ENCODE measurements at places on chromosomes 6 and 20.

- DNase-seq, result peak; percentile 12
These were observed 14.7 kb upstream of the SIM1 start for GRCh38 chr6:100479179-100480035.

- no peak for DNase-seq
These were observed 35.3 kb downstream of the CD24 start for GRCh38 chr6:106939208-106939607.

DNA sequence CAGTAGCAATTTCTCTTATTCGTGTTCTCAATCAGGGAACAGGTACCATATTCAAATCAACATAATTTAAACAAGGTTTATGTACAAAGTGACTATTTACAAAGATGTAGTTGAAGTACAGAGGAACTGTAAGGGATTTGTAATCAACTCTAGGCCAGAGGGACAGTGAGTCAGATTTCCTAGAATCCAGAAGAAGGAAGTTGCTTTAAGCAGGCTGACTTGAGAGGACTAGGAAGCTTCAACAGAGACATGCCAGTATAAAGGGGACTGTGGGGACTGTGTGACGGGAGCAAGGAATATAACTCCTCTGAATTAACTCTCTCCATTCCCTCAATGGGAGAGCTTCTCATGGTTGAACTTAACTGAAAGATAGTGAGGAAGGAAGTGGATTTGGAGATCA is 427.4 kb upstream of the JAG1 start:
- no peak for DNase-seq

DNA sequence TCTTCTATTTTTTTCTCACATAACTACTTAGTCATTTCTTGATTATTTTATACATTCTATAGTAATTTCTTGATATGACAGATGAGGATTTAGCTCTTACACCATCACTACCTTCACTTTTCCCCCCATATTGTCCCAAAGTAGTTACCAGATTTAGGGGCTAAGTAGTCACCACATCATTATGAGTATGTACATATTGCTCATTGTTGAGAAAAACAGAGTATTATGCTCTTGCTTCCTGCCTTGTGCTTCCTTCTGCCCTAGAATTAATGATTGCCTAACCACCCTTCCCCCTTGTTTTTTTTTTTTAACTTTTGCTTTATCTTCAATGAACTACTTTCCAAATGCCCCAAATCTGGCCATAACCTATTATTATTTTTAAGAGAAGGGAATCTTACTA is 6.8 kb upstream of the HLA-B start:
- no peak for DNase-seq

DNA sequence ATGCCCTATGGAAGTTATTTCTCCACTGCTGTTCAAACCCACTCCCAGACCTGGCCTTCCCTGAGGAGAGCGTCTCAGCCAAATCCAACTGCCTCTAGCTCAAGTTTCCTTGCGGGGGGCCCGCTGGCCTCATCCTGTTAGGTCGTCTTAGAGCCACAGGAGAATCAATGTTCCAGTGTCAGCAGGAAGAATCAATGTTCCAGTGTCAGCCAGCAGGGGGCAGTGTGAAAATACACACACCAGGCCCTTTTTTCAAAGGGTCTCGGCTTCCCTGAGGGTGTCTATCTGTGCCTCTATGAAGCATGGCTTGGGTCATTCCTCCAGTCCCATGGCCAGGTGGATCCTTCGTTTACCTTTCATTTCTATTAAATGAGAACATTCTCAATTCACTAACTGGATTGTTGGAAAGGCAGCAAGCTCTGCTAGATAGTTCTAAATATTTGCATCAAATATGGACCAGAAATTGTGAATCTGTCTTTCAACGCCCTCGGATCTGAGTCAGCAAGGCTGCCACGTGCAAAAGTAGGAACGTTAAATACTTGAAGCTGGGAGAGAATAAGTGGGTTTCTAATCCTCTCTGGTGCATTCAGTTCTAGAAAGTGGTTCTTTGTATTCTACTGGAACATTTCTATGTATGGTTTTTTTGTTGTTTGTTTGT is 19.2 kb downstream of the PRND start:
- peak; percentile 42 for DNase-seq

DNA sequence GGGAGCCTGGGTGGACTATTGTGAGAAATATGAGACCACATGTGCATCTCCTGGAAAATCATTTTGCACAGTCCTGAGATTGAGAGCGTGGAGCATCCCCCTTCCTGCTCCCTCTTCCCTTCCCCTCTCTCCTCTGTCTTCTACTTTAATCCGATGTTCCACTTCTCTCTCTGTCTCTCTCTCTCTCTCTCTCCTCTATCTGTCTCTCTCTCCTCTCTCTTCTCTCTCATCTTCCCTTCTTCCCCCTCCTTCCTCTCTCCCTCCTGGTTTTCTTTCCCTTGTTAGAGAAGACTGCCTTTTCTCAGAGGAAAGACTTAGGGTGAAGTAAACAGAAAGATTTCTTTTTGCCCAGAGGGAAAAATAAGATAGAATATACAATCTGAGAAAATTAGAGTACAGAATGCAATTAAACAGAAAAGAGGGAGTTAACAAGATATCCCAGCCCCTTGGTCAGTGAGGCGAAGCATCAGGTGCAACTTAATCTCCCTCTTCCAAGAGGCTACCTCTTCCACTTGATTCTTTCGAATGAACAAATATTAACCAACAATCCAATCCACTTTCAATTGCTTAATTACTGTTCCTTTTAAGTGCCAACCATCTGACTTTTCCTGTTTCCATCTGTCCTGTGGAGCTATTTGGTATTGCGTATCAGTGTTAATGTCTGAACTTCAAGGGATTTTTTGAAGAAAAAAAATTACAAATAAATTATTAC is 14.6 kb downstream of the KHDC1 start:
- DNase-seq, result no peak

GRCh38 chr6:30615219-30615957 is 1.7 kb downstream of the PPP1R10 start:
- DNase-seq, result no peak

DNA sequence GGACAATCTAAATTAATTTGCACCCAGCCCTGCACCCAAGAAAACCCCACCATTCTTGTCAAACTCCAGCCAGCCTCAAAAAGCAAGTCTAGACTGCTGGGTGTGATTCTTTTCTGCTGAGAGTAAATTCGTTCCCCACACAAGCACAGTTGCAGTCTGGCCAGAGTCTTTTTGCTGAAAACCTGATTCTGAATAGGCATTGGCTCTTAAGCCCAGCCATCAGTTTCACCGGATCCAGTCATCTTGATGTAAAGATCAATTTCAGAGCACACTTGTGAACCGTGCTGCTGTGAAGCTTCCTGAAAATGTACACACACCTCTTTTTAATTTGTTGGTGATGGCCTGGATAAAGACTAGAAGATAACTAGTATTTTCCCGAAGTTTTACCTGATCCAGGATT is 159.4 kb upstream of the GGTLC1 start:
- no peak for DNase-seq

- DNase-seq, result no peak
These were observed 95.2 kb upstream of the BTN3A2 start for GRCh38 chr6:26269531-26270485.

DNA sequence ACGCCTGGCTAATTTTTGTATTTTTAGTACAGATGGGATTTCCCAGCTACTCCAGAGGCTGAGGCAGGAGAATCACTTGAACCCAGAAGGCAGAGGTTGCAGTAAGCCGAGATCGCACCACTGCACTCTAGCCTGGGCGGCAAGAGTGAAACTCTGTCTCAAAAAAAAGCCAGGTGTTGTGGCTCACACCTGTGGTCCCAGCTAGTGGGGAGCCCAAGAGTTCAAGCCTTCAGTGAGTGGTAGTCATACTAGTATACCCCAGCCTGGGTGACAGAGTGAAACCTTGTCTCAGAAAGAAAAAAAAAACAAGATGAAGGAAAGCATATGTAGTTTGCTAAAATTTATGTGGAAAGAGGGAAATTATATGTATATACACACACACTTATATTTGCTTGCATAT is 20.0 kb upstream of the POU5F1 start:
- no peak for DNase-seq

GRCh38 chr6:122803171-122803661 is 14.2 kb downstream of the SMPDL3A start:
- DNase-seq, result no peak

GRCh38 chr6:143323729-143324470 is 126.6 kb downstream of the ADAT2 start:
- no peak for DNase-seq

- DNase-seq, result no peak
These were observed 22.5 kb upstream of the ECHDC1 start for GRCh38 chr6:127365874-127366273.

DNA sequence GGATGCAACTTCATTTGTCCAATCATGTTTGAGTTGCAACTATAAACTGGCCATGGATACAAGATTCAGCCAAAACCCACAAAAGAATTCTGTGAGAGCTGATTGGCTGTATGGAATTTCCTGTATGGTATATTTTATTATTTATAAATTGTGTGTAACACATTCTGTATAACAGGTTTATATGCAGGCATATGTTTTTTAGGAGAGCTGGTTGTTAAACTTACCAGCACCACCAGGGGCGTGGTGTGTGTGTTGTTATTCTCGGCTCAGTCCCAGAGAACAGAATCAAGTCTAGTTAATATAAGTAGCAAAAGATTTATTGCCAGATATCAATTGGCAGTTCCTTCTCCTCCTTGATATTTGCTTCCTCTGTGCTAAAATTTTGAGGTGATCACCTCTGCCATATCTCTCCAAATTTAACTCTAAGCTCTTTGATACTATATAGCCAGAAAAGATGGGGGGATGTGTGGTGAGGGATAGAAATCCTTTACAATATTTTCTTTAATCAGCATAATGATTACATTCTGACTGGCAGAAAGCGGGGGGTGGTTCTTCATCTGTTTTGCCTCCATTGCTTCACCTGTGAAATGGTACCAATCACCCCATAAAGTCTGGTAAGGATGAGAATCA is 22.9 kb downstream of the CNBD2 start:
- DNase-seq, result peak; percentile 24

DNA sequence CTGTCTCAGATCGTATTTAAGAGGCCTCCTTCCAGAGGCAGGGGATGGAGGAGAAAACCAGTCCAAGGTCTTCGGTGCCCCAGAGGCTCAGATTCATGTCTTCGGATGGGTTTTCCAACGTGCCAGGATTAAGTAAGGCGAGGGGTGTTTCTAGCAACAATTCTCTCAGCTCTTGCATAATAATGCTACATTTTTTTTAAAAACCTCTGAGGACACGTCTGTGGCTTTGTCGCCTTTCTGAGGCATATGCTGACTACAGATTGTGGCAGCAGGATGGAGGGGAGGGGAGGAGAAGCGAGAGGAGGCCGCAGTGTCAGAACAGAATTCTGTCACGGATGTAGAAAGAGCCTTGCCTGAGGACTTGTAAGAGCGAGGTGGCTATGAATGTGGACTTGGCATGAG is 17.7 kb upstream of the CCDC167 start:
- peak; percentile 87 for DNase-seq

DNA sequence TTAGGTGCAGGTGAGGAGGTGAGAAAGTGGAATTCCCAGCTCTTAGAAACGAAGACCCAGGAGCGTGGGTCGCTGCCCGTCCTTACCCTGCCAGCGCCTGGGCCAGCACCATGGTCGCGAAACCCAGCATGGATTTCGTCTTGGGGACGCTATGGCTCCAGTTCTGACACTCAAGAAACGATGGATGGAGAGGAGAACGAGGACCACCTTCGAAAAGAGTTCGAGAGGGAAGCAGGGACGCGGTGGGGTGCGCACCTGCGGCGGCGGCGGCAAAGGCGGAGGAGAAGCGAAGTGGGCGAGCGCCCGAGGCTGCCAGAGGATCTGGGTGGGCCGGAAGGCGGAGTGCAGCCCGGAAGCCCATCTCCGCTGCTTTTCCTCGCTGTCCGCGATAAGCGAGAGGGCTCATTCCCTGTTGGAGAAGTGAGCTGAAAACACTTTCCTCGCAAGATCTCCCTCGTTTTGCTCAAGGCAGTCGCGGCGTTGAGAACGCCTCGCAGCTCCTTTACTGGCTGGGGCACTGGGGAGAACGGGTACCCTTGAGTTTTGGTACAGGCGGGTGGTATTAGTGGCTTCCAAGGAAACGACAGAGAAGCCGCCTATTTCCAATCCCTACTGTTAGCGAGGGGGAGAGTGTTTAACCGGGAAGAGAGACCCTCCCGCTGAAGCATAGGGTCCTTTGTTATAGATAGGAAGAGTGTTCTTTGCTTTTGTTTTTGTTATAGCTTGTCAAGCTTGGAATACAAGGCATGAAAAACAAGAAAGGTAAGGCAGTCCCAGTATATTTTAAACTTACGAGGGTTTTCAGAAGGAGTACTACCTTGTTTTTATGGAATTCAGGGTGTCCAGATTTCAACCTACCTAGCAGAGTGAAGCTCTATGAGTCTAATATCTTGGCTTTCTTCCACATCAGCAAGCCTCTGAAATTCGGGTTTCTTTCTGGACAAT is 109.5 kb downstream of the TRIM27 start:
- DNase-seq, result no peak

- no peak for DNase-seq
These were observed 63.3 kb upstream of the ASF1A start for GRCh38 chr6:118830691-118831090.

- no peak for DNase-seq
These were observed 13.3 kb downstream of the GRM4 start for GRCh38 chr6:34132486-34133185.

DNA sequence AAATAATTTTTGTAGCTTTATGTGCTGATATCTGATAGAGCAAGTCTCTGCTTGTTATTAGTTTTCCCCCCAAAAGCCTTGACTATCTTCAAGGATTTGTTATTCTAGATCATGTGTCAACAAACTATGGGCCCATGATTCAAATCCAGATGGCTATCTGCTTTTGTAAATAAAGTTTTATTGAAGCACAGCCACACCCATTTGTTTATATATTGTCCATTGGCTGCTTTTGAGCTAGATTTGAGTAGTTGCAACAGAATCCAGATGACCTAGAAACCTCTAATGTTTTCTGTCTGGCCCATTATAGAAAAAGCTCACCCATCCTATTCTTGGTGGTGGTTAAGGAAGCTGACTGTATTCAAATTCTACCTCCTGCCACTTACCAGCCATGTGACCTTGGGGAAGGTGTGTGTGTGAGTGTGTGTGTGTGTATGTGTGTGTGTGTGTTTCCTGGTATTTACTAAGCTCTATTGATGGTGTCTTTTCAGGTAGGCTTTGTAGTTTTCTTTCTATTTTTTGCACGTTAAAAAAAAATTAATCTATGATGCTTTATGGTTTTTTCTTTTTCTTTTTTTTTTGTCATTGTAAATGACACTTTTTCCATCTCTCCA is 1.3 kb upstream of the GTSF1L start:
- DNase-seq, result no peak

DNA sequence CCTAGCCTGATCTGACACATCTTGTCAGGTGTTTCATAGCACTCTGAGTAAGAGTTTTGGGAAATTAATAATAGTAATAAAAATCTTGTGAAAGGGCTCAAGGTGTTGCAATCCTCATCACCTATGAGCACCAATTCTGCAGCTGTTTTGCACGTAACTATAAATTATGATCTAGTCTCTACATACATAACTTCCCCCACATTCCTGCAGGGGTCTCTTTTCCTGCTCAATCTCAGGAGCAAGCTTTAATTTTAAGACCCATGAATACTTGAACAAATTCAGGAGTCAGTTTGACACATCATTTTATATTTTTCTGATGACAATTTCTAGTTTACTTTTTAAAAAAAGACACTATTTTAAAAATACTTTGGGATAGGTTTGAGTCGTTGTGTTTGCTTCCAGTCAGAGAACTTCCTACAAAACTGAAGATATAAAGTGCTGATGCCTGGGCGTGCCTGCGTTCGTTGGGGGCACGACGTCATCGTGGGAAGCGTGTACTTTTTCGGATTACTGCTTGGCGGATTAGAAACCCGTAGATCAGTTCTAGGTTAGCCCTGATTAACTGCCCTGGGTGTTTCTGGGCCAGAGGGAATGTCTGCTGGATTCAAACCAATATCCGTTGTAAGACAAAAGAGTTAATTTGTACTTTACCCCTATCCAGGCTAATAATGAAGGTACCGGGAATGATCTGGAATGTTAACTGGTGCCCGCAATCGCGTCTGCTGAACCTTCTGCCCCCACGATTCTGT is 1.0 kb upstream of the E2F3 start:
- peak; percentile 44 for DNase-seq

Measured in HL-60 (cell line).